ENCODE measurements at places on chromosomes 6 and 20.
A peak's percentile ranks its signal among the peaks of the same experiment; 100 is the strongest.

DNA sequence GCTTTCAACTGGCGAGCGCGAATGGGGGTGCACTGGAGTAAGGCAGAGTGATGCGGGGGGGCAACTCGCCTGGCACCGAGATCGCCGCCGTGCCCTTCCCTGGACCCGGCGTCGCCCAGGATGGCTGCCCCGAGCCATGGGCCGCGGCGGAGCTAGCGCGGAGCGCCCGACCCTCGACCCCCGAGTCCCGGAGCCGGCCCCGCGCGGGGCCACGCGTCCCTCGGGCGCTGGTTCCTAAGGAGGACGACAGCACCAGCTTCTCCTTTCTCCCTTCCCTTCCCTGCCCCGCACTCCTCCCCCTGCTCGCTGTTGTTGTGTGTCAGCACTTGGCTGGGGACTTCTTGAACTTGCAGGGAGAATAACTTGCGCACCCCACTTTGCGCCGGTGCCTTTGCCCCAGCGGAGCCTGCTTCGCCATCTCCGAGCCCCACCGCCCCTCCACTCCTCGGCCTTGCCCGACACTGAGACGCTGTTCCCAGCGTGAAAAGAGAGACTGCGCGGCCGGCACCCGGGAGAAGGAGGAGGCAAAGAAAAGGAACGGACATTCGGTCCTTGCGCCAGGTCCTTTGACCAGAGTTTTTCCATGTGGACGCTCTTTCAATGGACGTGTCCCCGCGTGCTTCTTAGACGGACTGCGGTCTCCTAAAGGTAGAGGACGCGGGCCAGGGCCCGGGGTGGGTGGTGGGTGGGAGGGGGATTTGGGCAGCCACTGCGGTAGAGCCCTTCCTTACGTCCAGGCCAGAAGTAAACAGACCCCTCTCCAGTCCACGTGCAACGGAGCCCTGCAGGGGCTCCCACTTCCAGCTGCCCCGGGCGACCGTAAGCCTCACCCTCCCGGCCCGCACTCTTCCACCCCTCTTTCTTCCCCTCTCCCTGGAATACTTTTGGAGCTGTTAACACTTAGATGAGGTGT lies 998 bp downstream of the BMP2 start:
- DNase-seq: peak; percentile 35

DNA sequence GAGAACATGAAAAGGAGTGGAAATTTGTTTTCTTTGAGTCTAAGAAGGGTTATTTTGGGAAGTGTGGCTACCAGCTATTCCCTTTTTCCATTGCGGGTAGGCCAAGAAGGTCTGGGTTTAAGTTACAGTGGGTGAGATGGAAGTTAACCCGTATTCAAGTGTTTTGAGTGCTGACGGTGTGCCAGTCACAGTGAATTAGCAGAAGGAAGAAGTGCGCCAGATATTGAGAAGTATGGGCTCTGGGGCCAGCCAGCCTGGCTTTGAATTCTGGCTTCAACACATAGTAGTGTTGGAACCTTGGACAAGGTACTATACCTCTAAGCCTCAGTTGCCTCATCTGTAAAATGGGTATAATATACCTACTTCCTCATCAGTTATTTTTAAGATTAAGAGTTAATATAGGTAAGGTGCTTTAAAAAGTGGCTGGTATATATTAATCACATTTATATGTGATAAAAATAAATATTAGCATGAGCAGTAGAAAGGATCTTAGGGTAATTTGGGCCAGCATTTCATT lies 16.3 kb downstream of the ZNF76 start:
- no peak for DNase-seq

GRCh38 chr20:63840405-63840828 lies 9.4 kb upstream of the ZBTB46 start:
- no peak for DNase-seq

- no peak for DNase-seq
Observed at GRCh38 chr20:47809161-47809960, 24.1 kb upstream of the SULF2 start.

DNA sequence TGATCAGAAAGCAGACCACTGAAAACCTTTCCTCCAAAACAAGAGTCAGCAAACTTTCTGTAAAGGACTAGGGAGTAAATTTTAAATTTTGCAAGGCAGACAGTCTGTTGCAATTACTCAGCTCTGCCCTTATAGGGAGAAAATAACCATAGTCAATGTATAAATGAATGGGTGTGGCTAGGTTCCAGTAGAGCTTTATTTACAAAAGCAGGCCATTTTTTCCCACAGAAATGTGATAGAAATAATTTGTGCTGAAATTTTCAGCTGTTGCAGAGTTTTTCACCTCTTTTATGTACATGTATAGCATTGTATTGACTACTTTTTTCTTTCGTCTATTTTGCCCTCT lies 7.7 kb downstream of the AMD1 start:
- DNase-seq: no peak

- DNase-seq: no peak
Observed at GRCh38 chr6:121067381-121067780, 266.9 kb downstream of the TBC1D32 start.

GRCh38 chr20:19996222-19996621 lies 20.9 kb upstream of the NAA20 start:
- no peak for DNase-seq

Measured in AG08396 (cell line).